ENCODE measurements at places on chromosomes 5 and 9.

DNA sequence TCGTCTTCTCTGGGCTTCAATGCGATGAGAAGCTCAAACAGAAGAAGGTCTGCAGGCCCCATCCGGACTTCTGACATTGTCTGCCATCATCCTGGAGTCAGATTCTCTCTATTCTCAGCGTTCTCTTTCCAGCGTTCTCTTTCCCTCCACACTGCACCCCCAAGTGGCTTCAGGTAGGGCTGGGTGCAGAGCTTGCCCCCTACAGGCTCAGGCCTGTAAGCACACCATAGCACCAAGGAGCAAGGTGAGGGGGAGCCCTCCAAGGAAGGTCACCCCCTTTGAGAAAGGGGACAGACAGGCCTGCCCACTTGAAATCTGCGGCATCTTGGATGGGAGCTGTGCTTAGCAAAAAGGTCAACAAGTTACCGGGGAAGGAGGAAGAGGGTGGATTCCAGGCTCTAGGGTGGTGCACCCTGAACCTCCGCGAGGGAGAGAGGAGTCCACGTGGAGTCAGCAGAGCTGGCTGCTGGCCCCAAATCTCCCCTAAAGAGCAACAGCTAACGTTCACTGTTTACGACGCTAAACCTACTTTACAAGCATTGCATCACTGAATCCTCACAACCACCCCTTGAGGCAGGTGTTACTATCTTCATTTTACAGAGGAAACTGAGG, 27.5 kb downstream of the GPX3 start:
- DNase-seq, result no peak

DNA sequence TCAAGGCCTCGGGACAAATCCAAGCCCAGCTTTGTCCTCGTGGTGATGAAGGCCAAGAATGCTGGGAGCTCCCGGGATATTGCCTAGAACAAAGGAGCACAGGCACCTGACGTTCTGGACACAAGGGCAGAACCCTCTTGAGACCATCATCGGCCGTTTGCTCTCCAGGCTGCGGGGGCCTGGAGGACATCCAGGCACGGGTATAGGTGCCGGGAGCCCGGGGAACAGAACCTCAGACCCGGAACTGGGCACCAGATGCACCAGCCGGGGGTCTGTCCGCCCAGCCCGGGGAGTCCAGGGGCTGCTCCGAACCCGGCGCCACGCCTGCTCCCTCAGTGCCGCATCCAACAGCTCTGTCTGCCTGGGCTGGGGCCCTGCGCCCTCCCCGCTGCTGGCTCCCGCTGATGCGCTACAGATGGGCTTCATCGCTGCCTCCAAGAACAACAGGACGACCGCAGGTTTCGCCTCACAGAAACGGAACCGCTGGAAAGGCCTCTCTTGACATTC, 88.0 kb downstream of the ADAMTS2 start:
- no peak for DNase-seq

- no peak for DNase-seq
These were observed 286.4 kb upstream of the DMAC1 start for GRCh38 chr9:8085986-8086385.

GRCh38 chr5:98110791-98111190, 662.7 kb upstream of the RGMB start:
- DNase-seq, result no peak

DNA sequence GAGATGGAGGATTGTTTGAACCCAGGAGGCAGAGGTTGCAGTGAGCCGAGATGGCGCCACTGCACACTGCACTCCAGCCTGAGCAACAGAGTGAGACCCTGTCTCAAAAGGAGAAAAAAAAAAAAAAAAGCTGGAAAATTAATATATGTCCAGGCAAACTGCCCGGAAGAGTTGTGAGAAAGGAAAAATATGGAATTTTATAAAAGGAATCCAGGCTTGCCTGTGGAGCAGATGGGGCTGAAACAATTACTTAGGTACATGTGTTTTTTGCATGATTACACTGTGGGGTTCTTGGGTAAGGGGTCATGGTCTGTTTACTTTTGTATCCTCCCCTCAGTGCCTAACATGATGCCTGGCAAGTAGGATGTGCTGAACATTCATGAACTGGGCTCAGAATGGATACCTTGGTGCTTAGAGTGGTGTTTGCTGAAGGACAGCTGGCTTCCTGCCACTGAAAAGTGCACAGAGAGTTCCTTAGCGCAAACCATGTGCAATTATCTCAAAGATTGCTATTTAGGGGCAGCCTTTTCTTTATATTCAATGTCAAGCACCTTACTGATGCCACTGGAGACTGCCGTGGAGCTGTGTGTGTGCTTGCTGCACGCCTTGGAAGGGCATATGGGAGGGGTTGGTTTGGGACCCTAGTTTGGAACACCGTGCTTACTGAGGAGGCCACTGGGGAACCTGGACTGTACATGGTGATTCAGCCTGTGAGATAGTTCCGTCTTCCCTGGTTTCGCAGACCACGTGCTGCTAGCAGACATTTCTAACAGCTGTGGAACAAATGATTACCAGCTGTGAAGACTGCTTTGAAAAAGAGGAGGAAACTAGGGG, 78.4 kb downstream of the MAP1B start:
- DNase-seq, result no peak

- DNase-seq, result no peak
These were observed 10.4 kb upstream of the DEPDC1B start for GRCh38 chr5:60710362-60710761.

- no peak for DNase-seq
These were observed 119.2 kb upstream of the SV2C start for GRCh38 chr5:75964008-75964407.

DNA sequence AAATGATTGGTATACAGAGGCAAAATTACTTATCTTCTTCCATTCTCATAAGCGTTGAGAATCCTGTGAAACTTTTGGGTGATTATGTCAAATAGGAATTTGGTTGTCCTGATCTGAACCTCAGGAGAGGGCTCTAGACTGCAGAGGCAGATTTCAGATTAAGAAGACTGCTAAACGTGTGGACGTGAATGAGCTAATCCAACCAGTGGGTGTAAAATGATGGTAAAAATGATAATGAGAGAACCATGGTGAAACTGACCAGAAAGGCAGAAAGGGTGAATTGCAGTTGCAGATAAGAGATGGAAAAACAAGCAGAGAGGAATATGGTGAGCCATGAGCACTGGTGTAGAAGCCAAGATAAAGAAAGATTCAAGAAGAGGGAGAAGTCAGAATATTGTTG, 1200.2 kb upstream of the CDH6 start:
- DNase-seq, result no peak

- DNase-seq, result no peak
These were observed 710.5 kb downstream of the TLR4 start for GRCh38 chr9:118414676-118415075.

GRCh38 chr5:98330871-98331270, 442.6 kb upstream of the RGMB start:
- DNase-seq, result no peak

DNA sequence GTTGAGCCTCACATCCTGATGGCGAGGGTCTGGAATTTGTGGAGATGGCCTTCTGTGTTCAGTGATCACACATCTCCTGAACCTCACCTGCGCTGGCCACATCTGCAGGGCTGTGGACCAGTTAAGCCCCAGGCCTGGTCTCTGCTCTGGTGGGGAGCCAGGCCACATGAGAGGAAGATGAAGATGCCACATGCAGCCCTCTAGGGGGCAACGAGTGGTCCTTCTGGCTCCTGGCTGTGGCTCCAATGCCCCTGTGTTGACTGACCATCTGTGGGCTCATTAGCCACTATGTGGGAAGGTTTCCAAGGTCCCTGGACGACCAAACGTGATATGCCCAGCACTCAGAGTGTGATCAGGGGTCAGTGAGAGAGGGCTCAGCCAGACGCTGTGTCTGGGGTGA, 203.0 kb downstream of the HSPA4 start:
- DNase-seq, result no peak

DNA sequence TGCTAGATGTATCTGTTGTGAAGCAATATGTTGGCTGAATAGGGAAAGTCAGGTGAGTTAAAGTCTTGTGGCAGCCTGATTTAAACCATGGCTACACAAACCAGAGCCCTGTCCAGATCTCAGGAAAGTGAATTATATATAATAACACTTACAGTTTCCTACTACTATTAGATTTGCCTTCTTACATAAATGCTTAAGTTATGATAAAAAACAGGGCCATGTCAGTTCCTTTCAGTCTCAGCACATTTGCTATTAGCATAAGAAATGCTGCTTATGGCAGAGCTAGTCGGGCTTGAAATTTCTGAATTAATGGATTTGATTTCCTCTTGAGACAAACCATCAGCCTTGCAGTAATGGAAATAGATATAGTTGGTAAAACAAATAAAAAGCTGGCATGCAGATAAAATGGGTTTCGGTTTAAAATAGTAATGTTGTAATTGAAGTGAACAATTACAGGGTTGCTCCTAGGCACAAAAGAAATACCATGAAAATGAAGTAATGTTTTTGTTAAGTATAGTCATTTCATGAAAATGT, 664.2 kb upstream of the ZNF608 start:
- no peak for DNase-seq

DNA sequence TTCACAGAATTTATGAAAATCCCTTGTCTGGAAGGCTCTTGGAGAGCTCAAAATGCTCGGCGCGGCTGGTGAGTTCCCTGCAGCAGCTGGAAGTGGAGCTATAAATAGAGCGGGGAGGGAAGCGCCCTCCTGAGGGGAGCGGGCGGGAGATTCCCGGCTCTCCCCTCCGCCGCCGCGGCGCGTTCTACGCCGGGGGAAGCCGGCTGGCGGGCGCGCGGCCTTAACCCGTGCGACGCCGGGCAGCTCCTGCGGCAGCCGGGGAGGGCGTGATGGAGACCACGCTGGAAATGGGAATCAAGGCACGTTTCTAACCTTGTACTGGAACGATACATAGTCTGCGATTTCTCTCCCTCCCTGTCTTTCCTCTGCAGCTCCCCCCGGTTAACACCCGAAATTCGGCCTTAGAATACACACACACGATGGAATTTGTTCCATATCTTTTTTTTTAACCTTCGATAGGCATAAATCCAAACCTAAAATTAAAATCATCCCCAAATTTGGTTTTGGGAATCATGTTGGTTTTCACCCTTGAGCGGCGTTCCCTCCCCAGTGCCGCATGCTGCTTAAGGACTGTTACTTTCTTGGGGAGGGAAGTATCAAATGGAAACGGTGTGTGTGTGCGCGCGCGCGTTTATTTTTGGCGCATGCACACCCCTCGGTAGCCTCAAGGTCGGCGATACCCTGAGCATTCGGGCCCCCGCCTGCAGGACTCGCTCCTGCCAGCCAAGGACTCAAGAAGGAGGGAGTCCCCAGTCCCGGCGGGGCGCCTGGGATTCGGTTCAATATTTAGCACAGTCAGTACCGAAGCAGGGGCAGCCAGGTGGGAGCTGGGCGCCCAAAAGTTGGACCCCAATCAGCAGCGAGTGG, 306.3 kb upstream of the KCNN2 start:
- no peak for DNase-seq

- DNase-seq, result no peak
These were observed 36.7 kb downstream of the ARL15 start for GRCh38 chr5:54273715-54274114.

DNA sequence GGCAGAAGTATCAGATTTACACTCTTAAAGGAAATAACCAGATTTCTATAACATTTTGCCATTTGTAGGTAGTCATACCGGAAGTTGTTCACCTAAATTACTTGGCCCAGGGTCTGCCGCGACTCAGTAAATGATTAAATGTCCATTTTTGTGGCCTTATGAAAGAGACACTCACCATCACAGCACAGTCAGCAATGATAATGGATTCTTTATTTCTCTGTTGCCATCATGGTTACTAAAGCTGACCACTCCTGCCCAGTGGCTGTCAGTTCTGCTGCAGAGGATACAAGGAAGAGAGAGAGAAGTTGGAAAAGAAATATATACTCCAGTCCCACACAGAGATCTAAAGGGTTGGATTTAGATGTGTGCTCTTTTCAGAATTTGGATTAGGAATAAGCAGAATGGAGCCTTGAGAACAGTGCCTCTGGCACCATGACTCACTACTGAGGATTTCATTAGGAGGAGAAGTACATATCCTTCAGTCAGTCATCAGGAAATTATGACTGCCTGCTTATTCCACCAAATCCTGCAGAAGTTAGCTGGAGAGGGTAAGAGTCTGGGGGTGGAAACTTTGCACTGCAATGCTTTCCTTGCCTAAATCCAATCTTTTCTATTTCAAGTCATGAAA, 72.8 kb upstream of the EFNA5 start:
- DNase-seq, result no peak

DNA sequence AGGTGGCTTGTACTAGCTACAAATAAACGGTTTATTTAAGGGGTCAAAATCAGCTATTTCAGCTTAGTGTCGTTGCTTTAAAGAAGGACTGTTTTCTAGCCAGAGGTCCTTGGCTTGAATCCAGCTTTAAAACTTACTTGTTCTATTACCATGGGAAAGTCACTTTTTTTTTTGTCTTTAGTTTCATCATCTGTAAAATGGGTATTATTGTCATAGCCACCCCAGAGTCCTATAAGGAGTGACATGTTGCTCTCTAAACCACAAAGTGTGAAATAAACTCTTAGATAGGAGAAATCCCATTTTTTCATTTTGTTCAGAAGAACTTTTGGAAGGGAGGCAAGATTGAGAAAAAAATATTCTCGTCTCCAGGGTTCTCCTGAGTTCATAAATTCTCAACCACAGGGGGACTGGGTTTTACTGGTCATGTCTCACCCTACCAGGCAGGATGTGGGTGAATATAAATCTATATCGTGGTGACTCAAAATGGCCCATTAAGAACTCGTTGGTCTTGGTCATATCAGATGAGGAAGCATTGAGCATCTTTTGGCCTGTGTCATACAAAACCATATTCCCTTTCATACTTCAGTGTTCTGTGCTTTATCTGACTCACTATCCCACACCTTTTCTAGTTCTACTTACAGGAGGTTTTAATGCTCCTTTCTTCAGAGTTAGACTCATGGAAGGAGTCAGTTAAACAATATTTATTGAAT, 202.7 kb upstream of the NR3C1 start:
- no peak for DNase-seq

DNA sequence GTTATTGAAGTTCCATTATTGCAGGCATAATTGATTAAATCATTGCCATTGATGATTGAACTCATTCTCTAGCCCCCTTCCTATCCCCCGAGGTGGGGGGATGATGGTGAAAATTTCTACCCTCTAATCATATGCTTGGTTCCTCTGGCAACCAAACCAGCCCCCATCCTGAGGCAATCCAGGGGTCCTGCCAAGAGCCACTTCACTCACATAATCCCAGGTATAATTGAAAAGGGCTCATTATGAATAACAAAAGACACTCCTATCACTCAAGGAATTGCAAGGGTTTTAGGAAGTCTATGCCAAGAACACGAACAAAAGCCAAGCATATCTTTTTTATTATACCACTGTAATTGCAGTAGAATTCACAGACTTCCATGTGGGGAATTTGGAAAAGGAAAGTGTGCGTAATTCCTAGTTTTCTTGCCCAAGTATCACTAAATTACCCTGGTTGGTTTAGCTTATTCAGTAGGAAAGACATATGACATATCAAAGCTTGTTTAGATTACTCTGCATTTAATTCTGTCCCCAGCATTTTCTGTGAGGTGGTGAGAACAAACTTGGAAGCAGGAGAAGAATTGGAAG, 130.7 kb upstream of the TAF11L2 start:
- no peak for DNase-seq

DNA sequence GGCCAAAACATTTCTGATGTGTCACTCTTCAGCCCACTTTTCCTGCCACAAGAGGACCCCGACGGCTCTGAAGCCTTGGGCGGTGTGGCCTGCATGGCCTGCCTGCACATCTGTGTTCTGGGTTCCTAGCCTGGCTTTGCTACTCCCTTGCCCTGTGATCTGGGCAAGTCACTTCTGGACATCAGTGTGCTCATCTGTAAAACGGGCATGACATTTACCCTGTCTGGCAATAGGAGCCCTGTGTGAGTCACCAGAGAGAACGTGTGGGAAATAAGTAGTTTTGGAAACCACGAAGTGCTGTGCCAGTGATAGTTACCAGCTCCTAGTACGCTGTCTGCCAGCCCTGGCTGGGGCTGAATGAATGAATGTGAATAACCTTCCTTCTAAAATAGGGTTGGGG, 90.8 kb downstream of the MACROH2A1 start:
- DNase-seq, result no peak

Data from C1 segment of cervical spinal cord (tissue), 14 donors.